ENCODE measurements at places on chromosomes 4 and X.
A peak's percentile ranks its signal among the peaks of the same experiment; 100 is the strongest.

DNA sequence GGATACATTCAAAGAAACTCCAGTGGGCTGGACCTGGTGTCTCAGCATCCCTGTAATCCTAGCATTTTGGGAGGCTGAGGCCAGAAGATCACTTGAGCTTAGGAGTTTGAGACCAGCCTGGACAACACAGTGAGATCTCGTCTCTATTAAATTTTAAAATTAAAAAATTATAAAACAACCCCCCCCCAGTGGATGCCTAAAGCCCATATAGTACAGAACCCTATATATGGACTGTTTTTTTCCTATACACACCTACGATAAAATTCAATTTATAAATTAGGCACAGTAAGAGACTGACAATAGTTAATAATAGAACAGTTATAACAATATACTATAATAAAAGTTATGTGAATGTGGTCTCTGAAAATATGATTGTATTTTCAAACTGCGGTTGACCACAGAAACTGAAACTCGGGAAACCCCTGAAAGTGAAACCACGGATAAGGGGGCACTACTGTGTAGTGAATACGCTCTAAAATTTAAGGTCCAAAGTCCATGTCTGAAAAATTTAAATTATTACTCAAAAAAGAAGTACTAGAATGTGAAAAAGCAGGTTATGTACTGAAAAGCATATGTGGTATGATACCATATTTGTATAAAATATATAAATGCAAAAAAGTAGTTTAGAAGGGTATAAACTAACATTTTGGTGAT lies 2.0 kb downstream of the SMIM14 start:
- DNase-seq: no peak
- peaks cover 5% of the 10 kb centered on the region for H3K4me1 ChIP-seq
- peak overlapping the region; percentile 10 for H3K27ac ChIP-seq
- peak overlapping the region; percentile 75 for H3K4me3 ChIP-seq
- no peaks in the 10 kb centered on the region for H3K27me3 ChIP-seq

DNA sequence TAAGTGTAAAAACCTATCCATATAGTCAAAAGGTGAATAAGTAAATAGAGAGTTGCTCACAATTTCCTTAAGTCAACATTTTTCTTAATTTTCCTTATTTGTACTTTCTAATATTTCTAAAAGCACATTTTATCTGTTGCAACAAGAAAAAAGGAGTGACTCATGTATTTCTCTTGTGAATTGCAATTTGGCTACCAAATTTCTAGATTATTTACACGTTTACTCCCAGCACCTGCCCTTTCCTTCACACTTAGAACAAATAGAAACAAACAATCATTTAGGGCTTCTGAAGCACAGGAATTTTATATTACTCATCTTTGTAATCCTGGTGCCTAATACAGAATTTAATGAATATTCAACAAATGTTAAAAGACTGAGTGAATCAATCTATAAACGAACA lies 22.2 kb downstream of the BTC start:
- no peak for DNase-seq
- H3K27me3 ChIP-seq: no peaks in the 10 kb centered on the region
- no peaks in the 10 kb centered on the region for H3K36me3 ChIP-seq
- no peak overlapping the region for H3K4me3 ChIP-seq
- no peaks in the 10 kb centered on the region for H3K4me1 ChIP-seq
- no peak overlapping the region for H3K27ac ChIP-seq

DNA sequence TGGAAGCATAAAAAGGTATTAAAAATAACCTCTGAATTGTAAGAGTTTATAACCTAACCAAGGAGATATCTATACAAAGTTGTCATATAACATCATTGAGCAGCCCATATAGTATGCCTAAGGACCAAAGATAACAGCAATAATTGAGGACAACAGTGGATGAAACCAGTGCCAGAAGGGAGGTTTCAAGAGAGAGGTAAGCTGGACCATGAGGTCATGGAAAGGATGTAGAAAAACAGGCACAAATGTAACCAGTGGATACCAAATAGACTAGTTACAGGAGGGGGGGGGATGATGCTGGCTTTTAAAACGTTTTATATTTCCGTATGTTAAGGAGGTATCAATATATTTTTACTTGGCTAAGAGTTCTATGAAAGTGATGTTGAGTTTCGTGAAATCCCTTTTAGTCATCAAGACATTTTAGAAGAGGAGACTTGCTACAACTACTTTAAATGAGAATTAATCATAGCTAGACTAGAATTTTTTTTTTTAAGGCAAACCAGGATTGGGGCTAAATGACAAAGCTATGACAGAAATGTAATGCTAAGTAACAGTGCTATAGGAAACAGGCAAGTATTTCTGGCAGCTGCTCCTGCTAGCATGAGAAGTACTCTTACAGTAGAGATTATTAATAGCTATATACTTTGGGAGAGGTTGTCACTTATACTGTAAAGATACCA lies 161.1 kb downstream of the FBXW7 start:
- no peaks in the 10 kb centered on the region for H3K27me3 ChIP-seq
- H3K4me1 ChIP-seq: peaks cover 11% of the 10 kb centered on the region
- no peak for DNase-seq
- H3K4me3 ChIP-seq: no peak overlapping the region
- no peaks in the 10 kb centered on the region for H3K36me3 ChIP-seq
- H3K27ac ChIP-seq: no peak overlapping the region

- H3K4me1 ChIP-seq: no peaks in the 10 kb centered on the region
- no peak for DNase-seq
Measured at GRCh38 chr4:16029886-16030285, 53.9 kb downstream of the PROM1 start.

DNA sequence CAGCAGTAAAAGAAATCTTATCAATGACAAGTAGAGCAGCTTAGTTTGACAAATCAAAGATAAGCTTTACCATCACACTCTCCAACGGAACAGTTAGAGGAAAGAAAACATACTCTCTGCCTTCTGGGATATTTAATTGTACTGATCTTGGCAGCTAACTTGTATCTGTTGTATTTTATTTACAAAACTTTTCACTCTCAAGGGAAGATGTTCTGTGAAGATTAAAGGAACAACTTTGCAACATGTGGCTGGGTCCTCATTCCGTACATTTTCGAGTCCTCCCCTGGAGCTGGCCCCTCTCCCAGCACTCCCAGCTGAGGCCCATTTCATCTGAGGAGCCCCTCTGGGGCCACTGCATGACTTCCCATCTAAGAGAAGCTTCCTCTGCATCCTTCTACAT lies 74.4 kb downstream of the RPS3A start:
- no peaks in the 10 kb centered on the region for H3K4me1 ChIP-seq
- H3K4me3 ChIP-seq: no peak overlapping the region
- DNase-seq: no peak
- no peaks in the 10 kb centered on the region for H3K36me3 ChIP-seq

- H3K4me1 ChIP-seq: peaks cover 4% of the 10 kb centered on the region
- H3K27me3 ChIP-seq: peaks cover 9% of the 10 kb centered on the region
- H3K4me3 ChIP-seq: no peak overlapping the region
- no peak for DNase-seq
- H3K36me3 ChIP-seq: no peaks in the 10 kb centered on the region
Measured at GRCh38 chr4:140047017-140047640, 106.9 kb downstream of the MAML3 start.

DNA sequence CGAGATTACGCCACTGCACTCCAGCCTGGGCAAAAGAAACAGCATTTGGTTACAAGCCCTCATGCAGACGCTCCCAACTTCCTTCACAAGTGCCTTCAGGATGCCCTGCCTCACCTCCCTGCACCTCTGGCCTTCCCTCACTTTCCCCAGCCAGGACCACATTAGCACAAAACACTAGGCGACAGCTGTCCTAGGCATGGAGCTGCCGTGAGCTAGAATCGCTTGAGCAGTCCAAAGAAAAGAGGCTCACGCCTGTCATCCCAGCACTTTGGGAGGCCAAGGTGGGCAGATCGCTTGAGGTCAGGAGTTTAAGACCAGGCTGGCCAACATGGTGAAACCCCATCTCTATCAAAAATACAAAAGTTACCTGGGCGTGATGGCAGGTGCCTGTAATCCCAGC lies 15.8 kb downstream of the RNF212 start:
- H3K4me1 ChIP-seq: no peaks in the 10 kb centered on the region
- no peaks in the 10 kb centered on the region for H3K27me3 ChIP-seq
- no peak for DNase-seq
- H3K36me3 ChIP-seq: no peaks in the 10 kb centered on the region
- no peak overlapping the region for H3K27ac ChIP-seq

DNA sequence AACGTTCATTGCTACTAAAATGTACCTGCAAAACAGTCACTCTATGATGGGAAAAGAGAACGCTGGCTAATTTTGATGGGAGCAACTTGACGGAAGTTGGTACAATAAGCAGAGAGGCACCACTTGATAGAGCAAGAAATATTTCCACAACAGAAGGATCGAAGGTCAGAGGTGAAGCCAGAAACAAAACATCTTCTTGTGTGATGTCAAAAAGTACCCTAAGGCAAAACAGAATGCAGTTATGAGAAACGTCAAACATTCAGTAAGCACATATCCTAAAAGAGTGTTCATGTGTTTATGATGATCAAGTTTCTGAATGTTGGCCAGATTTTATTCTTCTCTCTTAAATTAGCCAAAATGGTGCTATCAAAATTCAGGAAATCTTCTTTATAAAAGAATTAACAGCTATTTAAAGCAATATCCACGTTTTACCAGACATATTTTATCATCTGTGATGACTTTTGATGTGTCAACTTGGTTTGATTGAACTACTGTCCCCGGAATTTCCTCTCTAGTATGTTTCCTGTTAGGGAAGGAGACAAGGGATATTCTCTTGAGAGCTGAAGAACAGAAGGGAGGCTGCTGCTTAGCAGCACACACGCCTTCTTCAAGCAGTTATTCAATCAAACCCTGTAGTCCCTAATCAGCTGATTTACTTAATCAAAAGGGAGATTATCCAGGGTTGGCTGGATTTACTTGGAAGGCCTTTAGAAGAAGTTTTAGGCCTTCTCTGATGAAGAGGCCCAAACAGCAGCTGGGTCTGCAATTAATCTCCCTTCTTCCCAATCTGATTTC lies 15.7 kb downstream of the AASDH start:
- no peaks in the 10 kb centered on the region for H3K27me3 ChIP-seq
- no peak for DNase-seq
- H3K4me3 ChIP-seq: no peak overlapping the region
- no peaks in the 10 kb centered on the region for H3K4me1 ChIP-seq
- H3K36me3 ChIP-seq: no peaks in the 10 kb centered on the region

DNA sequence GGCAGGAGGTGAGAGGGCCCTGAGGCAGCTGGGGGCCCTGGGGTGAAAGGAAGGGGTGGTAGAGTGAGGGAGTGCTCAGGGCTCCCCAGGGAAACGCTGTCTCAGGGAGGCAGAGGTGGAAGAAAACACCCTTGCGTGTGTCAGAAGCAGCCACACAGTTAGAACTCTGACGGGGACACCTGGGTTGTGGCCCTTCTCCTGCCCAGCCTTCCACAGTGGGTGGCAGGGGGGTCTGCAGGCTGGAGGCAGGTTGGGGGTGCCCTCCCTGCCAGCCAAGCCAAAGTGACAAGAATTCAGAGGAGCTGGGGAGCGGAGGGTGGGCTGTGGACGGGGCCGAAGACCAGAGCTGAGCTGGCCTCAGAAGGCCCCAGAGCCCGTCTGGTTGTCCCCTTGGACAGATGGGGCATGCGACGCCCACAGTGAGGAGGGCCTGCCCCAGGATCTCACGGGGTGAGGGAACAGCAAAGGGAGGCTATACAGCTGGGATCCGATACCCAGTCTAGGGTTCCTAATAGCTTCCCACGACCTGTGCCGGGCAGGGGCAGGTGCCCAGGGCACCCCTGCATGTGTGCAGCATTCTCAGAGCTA lies 105.2 kb upstream of the ADRA2C start:
- no peak overlapping the region for H3K4me3 ChIP-seq
- DNase-seq: no peak
- H3K36me3 ChIP-seq: no peaks in the 10 kb centered on the region
- H3K27me3 ChIP-seq: peaks cover 4% of the 10 kb centered on the region
- no peaks in the 10 kb centered on the region for H3K4me1 ChIP-seq

DNA sequence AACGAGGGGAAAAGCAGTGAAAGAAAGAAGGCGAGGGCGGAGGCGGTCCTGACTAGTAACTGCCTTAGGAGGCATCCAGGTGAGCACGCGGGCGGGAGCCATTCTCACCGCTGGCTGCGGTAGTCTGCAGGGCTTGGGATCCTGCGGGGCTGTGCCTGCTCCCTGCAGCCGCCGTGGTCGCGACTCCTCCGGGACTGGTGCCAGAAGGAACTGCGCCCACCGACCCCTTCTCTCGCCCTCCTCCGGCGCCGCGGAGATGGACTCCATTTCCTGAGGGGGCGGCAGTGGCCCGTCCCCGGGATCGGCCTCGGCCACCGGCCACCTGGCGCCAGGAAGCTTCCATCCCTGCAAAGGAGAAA lies 543 bp downstream of the NFXL1 start:
- no peaks in the 10 kb centered on the region for H3K4me1 ChIP-seq
- peak overlapping the region; percentile 78 for H3K4me3 ChIP-seq
- peak overlapping the region; percentile 61 for H3K27ac ChIP-seq
- no peak for DNase-seq
- H3K27me3 ChIP-seq: no peaks in the 10 kb centered on the region

DNA sequence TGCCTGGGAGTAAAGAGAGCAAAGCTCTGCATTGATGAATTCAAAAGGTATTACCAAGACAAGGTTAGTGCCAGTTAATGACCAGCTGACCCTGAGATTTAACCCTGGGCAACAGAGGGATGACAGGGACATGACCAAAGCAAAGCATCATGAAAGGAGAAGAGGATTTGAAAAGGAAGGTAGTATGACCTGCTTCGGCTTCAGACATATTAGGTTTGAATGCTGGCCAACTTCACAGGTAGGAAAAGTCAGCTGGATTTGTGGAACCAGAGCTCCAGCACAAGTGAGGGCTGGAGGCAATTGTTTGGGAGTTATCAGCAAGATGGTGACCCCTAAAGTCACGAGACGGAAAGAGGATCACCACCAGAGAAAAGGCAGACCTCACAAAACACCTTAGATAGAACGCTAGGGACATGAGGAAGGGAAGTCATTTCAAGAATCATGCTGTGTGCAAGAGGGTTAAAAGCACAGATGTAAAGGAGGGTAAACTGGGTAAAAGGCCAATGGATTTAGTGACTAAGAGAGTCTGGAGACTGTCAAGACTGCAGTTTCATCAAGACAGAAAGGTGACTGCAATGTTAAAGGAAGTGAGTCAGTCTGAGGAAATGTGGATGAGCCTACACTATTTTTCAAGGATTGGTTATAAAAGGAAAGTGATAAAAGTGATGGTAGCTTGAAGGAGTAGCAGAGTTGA lies 45.6 kb downstream of the SH3RF1 start:
- H3K27me3 ChIP-seq: no peaks in the 10 kb centered on the region
- no peak for DNase-seq
- no peak overlapping the region for H3K27ac ChIP-seq
- no peaks in the 10 kb centered on the region for H3K36me3 ChIP-seq
- no peak overlapping the region for H3K4me3 ChIP-seq

DNA sequence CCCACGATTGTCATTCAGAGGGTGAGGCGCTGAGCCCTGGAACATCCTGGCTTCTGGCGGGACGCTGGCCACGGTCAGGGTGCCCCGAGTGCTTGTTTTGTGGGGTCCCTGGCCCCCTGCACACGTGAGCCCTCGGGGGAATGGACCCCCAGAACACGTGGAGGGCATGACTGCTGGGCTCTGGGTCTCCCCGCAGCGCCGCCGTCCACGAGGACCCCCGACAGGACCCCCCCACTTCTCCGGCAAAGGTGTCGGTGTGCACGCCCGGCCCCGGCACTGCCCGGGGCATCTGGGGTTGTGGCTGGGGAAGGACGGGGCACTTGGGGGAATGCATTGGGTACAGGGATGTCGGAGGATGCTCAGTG lies 13.9 kb upstream of the GTPBP6 start:
- H3K27ac ChIP-seq: no peak overlapping the region
- no peaks in the 10 kb centered on the region for H3K4me1 ChIP-seq
- H3K36me3 ChIP-seq: no peaks in the 10 kb centered on the region
- no peak overlapping the region for H3K4me3 ChIP-seq
